ENCODE measurements at places on chromosomes 12 and 14.

- DNase-seq, result no peak
These were observed 3.8 kb upstream of the SDSL start for GRCh38 chr12:113418213-113418879.

GRCh38 chr14:92731622-92732115 is 16.8 kb downstream of the LGMN start:
- no peak for DNase-seq

GRCh38 chr14:54735424-54735823 is 167.2 kb downstream of the GCH1 start:
- no peak for DNase-seq

DNA sequence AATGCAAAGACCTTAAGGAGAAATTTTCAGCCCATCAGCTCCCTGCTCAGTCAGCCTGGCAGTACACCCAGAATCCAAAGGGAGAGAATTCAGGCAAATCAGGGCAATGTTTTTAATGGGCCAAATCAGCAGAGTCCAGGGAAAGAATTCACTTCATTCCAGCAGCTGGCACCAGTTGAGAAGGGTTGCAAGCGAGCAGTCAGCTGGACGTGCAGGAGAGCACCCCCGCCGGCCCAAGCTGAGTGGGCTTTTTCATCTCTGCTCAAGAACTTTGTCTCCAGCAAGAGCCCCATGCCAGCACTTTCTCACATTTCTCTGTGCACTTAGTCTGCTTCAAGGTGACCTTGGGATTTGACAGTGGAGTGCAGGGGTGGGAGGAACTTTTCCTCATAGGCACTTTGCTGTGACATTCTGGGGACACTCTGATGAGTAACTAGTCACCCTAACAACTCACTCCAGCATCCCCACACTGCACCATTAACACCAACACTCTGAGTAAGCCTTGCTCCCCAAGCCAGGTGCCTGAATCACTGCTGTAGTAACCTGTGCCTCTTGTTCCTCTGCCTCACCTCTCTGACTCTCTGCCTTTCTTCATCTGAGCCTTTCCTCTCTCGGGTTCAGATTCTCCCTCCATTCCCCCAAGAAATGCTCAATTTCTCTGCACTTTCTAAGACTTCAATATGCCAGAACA is 2.2 kb downstream of the ENDOU start:
- DNase-seq, result no peak
